ENCODE measurements at places on chromosomes 7 and 10.

- no peak for DNase-seq
Measured at GRCh38 chr10:34905200-34905927, 90.3 kb upstream of the PARD3 start.

DNA sequence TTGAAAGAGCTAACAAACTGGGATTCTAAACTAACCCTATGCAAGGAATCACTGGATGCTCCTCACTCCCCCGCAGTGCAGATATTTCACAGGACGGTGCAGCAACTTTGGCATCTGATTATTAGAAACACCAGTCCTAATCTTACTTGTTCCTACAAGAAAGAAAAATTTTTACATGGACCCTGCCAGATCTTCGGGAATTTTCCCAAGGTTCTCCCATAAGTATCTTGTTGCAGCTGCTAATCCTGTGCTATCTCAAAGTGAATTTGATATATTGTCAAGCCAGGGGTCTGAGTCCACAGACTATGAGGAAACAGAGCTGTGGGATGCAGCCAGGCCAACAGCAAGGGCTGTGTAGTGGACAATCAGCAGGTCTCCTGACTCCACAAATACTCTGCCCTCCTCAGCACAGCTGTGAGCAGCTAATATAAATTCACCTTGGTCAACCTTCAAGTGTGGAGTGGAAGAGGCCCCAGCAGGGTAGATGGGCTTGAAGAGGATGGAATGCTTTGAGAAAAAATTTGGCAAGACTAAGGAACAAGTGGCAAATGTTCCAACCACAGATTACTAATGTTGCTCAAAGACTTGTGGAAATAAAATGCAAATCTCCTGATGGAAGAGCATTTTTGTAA, 25.6 kb downstream of the VSTM4 start:
- no peak for DNase-seq

DNA sequence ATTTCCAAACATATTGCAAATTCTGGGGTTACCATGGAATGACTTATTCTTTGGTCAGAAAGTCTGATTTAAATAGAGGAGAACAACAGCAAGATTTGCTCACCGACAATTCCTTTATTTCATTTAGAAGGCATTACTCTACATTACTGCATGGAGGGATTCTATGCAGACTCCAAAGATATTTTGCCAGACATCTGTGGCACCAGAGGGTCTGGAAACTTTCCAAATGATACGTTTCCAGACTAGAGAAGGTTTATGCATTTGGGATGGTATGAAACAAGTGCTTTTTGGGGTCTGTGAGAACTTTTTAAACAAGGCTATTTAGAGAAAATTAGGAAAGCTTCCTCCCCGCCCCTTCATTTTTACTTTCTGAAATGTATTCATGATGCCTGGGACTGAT, 125.3 kb downstream of the SAMD9 start:
- DNase-seq = no peak

GRCh38 chr10:3172081-3172445, 519 bp downstream of the PITRM1 start:
- DNase-seq = peak; percentile 68

- DNase-seq = no peak
Measured at GRCh38 chr7:75626954-75627353, 111.8 kb downstream of the HIP1 start.

GRCh38 chr10:24254180-24254579, 45.2 kb downstream of the KIAA1217 start:
- DNase-seq = no peak

GRCh38 chr7:74223711-74224510, 14.1 kb downstream of the LAT2 start:
- DNase-seq = no peak

GRCh38 chr10:50347394-50347802, 96.1 kb upstream of the ASAH2 start:
- DNase-seq = no peak

- DNase-seq = no peak
Measured at GRCh38 chr10:110803830-110804338, 67.8 kb upstream of the PDCD4 start.

DNA sequence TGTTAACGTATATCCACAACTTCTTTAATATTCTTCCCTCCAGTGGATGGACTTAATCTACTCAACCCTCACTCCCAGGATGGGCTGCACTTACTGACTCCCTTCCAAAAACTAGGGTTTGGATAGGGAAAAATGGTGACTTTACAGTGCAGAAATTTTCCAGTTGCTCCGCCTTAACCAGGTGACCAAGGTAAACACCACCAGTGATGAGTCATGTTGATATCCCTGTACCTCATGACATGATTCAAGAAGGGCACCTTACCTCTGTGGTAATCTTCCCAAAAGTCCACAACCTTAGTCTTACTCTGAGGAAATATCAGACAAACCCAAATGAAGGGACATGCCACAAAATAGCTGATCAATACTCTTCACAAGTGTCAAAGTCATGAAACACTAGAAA, 3.5 kb upstream of the GSTK1 start:
- DNase-seq = no peak

- no peak for DNase-seq
Measured at GRCh38 chr7:84591897-84592296, 397.3 kb upstream of the SEMA3A start.

- DNase-seq = no peak
Measured at GRCh38 chr10:131474416-131474815, 162.9 kb upstream of the TCERG1L start.

- peak; percentile 55 for DNase-seq
Measured at GRCh38 chr10:37865957-37866803, 8.8 kb upstream of the ZNF248 start.

DNA sequence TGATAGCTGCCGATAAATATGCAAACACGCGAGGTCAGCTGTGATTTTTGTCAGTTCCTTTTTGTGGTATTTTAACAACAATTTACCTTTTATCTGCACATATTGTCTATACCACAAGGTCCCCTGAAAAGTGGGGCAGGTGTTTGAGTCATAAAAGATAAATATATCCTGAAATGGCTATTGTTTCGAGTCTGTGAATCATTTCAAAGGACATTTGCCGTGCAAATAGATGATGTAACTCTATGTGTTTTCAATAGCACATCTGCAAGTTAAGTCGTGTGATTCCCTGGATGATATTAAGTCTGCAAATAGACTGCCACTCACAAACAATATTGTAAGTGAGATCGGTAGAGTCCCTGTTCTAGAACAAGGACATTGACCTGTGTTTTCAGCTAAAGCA, 193.0 kb upstream of the PITRM1 start:
- DNase-seq = no peak

DNA sequence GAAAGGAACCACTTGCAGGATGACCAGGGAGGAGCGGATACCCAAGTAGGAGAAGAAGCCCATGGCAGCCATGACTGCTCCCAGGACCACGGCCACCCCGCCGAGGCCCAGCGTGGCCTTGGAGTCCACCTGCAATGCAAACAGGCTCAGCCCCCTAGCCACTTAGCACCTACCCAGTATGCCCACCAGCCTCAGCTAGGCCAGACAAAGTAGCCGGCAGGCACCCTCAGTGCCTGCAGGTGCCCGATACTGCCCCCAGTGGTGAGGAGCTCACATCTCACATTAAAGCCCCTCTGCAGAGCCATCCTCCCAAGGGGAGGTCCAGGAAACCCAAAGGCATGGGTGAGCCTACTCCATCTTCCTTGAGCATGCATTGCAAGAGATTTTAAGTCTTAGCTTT, 6.6 kb downstream of the NPC1L1 start:
- DNase-seq = peak; percentile 29

DNA sequence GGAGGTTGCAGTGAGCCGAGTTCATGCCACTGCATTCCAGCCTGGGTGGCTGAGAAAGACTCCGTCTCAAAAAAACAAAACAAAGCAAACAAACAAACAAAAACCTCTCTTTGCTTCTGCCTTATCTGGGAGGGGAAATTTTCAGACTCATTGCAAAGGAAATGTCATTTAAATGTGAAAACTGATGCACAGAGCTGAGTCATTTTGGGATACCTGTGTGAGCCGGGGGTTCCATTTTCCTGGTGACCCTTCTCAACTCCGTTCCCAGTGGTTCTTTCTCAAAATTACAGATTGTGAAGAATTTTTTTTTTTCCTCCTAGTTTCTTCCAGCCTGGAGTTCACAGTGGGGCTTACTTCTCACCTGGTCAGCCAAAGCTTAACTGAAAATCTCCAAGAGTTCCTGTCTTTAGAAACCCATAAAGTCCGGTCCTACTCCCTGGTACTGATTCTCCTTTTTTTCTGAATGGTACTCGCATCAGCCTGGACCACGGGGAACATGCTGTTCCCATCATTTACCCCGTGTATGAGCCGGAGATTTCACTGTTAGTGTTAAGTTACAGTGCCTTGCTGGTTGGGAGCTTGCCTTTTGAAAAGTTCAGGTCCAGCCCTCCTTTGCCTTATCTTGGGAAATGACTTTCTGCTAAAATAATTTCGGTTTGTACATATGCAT, 56.9 kb downstream of the RBM20 start:
- no peak for DNase-seq

DNA sequence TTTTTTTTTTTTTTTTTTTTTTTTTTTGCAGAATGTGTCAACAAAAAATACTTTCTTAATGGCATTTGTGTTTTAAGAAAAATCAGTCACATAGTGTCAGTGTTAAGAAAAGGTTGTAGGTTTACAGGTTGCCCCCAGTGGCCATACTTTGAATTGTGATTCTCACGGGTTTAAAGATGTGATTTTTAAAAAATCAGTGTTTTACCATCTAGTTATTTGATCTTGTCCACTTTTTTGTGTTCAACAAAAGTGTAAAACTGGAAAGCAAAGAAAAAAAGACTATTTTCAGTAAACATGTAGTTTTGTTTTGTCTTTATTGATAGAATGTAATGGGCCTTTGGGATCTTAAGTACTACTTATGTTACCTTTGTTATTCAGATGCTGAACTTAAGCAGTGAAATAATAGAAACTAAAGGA, 25.7 kb downstream of the SUV39H2 start:
- peak; percentile 24 for DNase-seq
